ENCODE measurements at places on chromosomes 2 and 18.

DNA sequence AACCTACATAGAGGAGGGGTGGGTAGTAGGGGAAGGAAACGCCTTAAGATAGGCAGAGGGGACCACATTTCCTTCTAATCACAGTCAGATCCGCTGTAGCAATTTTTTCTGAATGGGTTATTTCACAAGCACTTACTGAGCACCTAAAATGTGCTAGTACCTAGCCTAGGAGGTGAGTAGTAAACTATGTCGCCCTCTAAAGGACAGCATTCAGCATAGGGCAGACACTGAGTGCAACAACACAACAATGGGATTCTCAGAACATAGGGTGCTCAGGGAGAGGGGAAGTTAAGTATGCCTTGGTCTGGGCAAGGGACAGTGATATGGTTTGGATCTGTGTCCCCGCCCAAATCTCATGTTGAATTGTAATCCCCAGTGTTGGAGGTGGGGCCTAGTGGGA is 166.1 kb upstream of the RAB6C start:
- DNase-seq = no peak

DNA sequence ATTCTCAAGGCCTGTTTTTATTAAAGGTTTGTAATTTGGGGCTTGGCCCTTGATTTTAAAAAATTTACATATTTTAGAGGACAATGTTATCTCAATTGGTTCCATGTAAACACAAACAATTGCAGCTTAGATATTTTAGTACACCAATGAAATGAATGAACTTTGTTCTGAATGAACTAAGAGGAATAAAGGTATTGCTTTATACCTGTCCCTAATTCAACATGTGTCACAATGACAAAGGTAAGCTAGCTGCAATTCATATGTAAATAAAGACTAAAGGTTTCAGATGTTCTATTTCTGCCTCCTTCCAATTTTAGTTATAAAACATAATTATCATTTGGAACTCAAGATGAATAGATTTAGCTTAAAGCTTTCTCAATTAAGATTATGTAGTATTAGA is 11.4 kb downstream of the HOXD1 start:
- DNase-seq = no peak

DNA sequence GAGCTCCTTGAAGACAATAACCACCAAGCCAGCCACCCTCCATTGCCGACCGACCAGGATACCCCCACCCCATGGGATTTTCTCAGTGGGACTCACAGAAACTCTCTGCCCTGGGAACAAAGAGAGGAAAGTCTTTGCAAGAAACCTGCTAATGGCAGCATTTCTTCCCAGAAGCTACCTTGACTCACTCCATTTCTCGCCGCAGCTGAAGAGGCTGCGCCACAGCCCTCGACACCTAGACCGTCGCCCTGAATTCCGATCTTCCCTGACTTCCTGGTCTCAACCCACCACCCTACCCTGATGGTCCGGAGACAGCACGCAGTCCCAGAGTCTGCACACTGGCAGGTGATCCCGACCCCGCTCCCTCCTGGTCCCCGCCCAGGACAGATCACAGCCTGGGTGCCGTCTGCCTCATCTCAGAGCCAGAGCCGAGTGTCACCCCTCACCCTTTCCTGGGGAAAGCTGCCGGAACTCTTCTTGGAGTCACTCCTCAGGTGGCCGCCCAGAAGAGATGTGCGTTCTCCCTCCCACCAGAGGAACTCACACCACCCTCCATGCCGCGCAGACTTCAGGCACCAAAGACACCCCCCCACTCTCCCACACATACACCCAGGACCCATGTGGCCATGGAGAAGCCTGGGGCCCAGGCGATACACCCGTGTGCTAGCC is 24.6 kb downstream of the AQP12A start:
- no peak for DNase-seq

- no peak for DNase-seq
Observed at GRCh38 chr2:28339516-28340175, 53.0 kb upstream of the FOSL2 start.

- no peak for DNase-seq
Observed at GRCh38 chr2:42133771-42134195, 35.4 kb upstream of the EML4 start.

- no peak for DNase-seq
Observed at GRCh38 chr18:64851726-64852125, 702.8 kb upstream of the LINC00305 start.

DNA sequence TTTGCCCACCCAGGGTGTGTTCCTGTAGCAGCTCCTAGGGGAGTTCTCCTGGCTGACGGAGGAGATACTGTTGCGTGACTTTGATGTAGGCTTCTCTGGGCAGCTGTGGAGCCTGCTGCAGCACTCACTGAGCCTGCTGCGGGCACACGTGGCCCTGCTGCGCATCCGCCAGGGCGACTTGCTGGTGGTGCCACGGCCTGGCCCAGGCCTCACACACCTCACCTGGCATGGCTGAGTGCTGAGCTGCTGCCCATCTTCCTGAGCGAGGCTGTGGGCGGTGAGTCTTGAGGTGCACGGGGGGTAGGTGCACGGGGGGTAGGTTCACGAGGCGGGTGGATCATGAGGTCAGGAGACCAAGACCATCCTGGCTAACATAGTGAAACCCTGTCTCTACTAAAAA is 191.7 kb downstream of the ANKRD36C start:
- DNase-seq = no peak

DNA sequence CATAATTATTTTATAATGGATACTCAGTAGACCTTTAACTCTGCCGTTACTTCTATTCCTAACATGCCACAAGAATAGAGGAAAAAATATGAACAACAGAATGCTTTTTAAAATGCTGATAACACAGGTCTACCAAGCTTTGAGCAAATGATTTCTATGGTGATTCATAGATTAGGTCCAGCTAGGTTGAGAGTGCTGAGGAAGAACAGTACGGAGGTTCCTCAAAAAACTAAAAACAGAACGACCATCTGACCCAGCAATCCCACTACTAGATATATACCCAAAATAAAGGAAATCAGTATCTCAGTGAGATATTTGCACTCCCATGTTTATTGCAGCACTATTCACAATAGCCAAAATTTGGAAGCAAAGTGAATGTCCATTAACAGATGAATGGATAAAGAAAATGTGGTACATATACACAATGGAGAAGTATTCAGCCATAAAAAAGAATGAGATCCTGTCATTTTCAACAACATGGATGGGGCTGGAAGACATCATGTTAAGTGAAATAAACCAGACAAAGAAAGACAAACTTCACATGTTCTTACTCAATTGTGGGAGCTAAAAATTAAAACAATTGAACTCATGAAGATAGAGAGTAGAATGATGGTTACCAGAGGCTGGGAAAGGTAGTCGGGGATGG is 111.6 kb upstream of the SERTAD2 start:
- no peak for DNase-seq

DNA sequence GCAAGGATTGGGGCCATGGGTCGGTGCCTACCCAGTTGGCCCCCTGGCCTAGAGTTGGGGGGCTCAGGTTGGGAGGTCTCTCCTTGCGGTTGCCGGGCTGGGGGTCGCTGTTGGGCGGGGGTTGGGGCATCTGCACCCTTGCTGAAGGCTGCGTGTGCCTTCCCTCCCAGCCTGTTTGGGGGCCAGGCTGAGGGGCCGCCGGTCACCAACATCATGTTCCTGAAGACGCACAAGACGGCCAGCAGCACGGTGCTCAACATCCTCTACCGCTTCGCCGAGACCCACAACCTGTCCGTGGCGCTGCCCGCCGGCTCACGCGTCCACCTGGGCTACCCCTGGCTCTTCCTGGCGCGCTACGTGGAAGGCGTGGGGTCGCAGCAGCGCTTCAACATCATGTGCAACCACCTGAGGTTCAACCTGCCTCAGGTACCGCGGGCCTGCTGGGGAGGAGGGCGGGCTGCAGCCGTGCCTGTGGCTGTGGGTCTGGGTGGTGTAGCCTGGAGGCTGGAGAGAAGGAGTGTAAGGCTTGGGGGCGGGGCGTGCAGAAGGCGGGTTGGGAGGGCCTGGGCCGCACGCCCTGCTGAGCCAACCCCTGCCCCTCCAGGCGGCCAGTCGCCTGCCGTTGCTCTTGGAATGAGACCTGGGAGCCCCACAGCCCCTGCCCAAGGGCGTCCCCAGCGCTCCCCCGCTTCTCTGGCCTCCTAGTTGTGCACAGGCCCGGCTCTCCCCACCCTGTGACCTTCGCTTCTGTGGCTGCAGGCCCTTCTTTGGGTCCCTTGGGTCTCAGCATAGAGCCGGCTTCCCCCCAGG is 7.2 kb upstream of the NEU4 start:
- DNase-seq = no peak

- no peak for DNase-seq
Observed at GRCh38 chr18:22342625-22343024, 75.1 kb downstream of the CTAGE1 start.

- DNase-seq = no peak
Observed at GRCh38 chr2:61055557-61055956, 10.1 kb upstream of the SANBR start.

- no peak for DNase-seq
Observed at GRCh38 chr2:54247115-54247514, 8.9 kb downstream of the TSPYL6 start.

GRCh38 chr2:40914666-40915065 is 462.8 kb upstream of the SLC8A1 start:
- DNase-seq = no peak

DNA sequence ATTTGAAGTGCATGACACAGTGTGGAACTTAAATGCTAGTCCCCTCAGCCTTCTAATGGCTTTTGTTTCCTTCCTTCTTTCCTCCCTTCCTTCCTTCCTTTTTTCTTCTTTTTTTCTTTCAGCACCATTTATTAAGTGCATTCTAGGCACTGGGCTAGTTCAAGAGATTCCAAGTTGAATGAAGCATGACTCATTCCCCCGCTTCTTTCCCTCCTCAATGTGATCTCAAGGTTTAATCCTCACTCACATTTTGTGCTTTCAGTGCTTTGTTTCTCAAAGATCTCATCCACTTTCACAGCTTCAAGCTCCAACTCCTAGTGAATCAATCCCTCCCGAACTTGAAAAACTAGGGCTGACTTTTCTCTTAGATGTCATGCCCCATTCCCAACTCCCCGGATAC is 90.1 kb downstream of the LBH start:
- DNase-seq = no peak

DNA sequence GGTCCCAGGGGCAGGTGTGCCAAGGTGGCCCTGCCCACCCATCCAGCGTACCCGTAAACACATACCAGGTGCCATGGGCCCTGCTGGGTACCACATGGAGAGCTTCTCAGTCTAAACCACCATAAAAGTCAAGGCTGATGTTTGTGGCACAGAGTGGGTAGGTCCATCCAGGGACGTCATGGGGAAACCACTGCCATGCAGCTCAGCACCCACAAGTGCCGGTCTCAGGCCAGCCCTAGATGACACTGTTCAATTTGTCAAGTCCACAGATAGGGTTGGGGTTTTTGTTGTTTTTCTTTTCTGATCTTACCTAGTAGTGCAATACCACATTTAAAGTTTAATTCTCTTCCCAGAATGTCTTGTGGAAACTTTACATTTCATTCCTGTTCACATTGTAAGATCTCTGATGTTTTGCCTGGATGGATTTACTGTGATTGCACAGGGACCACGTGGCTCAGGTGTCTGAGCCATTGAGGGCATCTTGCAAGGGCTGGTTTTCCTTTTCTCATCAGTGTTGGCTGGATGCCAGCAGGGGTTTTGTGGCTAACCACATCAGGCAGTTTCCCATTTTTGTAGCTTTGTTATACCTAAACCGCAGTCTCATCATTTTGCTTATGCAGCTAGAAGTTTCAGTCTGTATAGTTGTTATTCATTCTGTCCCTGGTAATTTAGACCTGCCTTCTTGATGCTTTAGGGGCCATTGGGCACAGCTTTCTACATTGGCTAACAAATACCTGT is 64.7 kb downstream of the STK25 start:
- no peak for DNase-seq

GRCh38 chr2:176099728-176100546 is at the start of gene HOXD12:
Gene HOXD12 (plus strand): TSS chr2:176099795. CDS start chr2:176099802, 7 bp downstream.
- no peak for DNase-seq

DNA sequence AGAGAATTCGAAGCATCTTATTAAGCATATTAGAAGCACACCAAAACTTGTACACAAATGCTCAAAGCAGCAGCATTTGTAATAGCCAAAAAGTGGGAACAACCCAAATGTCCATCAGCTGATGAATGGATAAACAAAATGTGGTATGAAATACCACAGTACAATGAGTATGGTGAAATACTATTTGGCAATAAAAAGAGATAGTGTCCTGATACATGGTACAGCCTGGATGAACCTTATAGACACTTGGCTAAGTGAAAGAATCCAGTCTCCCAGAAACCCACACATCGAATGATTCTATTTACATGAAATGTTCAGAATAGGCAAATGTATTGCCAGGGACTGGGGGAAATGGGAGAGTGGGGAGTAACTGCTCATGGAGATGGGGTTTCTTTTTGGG is 3.0 kb downstream of the SPATA3 start:
- no peak for DNase-seq

DNA sequence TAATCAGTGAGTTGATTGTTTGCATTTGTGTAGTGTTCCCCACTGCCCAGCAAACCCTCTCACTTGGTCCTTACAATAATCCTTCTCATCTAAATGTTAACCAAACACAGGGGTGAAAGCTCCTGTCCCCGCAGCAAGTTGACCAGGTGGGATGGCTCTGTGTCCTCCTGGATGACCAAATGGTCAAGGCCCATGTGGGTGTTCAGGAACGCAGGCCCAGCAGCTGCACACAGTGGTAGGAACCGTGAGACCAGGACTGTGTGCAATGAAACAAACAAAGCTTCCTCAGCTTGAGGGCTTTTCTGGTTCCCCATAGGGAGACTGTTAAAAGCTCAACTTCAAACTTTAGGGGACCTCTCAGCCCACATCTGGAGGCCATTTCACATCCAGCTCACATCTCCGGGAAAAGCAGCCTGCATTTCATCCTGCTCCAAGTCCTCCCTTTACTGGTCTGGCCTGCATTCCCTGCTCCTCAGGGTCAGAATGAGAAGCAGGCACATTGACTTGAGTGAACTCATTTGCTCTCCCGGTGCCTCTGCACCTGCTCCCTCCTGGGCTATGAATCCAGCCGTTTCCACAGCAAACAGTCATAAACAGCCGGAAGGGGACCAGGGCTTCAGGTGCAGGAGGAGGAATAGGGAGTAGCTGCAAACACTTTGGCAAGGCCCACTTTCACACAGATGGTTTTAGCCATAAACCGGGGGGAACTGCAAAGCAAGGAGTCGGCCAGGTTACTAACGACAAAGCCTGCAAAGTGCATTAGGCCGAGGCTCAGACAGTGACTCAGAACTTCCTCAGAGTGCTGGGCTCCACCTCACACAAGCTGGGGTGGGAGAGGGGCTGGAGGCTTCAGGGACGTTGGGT is 144.7 kb downstream of the CAPN13 start:
- DNase-seq = no peak

GRCh38 chr2:73070643-73071359 is 711 bp downstream of the SFXN5 start:
- DNase-seq = peak; percentile 98

- no peak for DNase-seq
Observed at GRCh38 chr18:44799907-44800421, 119.3 kb downstream of the SETBP1 start.

GRCh38 chr18:9273221-9273620 is 61.4 kb upstream of the TWSG1 start:
- DNase-seq = no peak

DNA sequence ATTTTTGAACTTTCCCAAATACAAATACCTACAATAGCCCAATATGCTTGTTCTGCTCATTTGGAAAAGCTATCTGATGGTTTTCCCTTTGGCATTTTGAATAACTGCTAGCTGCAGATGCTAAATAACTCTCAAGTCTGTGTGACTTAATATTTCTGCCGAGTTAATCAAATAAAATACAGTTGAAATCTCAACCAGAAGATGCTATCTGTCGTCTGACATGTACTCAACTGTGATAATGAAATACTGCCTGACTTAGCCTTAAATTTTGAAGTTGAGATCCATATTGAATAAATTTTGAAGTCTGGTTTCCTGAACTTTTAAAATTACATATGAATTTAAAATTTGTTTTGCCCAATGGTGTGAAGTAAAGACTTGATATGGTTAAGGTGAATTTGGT is 204.4 kb upstream of the MEX3C start:
- no peak for DNase-seq
